Tibial artery (tissue), 4 donors: ENCODE measurements at places on chromosomes 3 and 15.

DNA sequence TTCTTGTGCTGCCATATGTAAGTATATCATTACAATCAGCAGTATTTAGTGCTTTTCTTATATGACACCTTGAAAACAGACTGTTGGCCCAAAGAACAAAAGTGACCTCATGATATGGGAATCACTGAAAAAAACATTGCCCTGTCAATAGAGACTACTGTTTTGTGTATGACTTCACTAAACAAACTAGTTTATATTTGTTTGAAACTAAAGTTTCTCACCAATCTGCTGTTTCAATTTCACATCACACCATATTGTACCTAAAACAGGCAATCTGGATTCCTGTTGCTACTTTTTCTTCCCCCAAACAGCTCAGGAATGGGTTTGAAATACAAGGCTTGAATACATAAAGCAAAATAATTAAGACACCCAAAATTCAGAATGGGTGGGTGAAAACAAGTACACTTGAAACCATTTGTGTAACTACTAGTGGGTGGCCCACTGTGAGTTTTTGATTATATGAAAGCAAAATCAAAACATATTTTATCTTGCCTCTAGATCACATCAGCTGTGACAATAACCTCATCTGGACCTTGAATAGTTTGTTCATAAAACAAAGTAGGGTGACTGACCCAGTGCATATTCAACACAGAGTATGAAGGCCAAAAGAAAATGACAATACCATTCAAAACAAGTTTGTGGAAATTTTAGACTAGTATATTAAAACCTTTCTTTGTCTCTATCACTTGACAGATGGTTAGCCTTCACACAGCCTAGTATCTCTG is 5.9 kb downstream of the ZBTB20 start:
- no peak for DNase-seq

GRCh38 chr15:44296625-44297524 is 8.4 kb downstream of the GOLM2 start:
- no peak for DNase-seq

DNA sequence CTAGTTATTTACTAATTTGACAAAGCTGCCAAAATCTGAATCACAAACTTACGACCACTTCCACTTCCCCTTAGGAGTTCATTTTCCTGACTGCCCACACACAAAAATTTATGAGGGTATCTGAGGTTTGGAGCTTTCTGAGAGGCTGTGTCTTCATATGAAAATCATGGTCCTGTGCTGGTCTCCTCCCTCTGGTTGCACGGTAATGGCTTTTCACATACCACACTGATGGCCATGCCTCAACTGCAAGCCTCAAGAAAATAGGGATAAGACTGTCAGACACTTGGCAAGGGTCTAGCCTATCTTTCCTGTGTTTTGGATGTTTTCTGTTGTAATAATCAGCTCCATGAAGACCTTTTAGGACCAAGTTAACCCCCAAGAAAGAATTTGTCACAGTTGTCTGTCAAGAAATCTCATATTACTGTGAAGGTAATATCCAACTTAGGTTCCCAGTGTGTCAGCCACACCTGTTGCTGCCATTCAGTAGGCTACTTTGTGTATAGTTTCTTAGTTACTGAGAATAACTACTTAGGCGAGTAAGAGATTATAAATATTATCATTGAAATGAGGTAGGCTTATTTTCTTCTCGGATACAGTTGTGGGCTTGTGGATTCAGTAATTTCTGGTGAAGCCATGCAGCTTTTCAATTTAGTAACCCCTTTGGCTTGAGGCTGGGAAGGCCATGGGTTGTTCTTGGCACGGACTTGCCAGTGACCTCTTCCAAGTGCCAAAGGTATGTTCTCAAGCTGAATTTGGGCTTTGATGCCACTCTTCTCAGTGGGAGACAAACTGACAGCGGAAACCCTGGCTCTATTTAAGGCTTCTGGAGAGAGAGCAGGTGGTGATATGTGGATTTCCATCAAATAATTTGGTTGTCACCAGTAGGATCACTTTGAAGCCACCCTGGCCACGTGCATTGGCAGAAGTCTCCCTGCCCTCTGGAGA is 101.1 kb downstream of the RYR3 start:
- DNase-seq = no peak

- peak; percentile 93 for DNase-seq
These were observed 16.3 kb downstream of the RGMA start for GRCh38 chr15:93072411-93073394.

GRCh38 chr3:14146381-14147065 is 21.7 kb downstream of the TMEM43 start:
- DNase-seq = no peak

DNA sequence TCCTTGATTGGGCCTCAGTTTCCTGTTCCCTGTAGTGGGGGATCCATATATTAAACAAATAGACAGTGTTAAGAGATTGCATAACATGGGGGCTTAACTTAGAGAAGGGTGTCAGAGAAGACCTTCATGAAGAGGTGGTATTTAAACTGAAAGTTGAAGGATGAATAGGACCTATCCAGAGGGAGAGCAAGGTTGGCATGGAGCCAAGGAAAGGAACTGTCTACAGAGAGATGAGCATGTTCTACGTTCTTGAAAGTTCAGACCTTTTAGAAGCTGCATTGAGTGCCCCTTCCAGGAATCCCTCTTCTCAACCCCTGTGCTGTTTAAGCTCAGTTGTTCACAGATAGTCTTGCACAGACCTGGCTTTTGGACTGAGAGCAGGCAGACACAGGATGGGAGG is 2.4 kb downstream of the HTD2 start:
- no peak for DNase-seq

DNA sequence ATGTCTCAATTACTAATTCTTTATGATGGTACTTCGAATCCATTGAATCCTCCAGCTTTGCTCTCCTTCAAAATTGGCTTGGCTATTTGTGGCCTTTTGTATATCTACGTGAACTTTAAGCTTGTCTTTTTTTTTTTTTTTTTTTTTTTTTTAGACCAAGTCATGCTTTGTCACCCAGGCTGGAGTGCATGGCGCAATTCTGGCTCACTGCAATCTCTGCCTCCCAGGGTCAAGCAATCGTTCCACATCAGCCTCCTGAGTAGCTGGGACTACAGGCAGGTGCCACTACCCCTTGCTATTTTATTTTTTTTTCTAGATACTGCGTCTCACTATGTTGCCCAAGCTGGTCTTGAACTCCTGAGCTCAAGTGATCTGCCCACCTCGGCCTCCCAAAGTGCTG is 7.7 kb upstream of the DIPK2A start:
- no peak for DNase-seq

DNA sequence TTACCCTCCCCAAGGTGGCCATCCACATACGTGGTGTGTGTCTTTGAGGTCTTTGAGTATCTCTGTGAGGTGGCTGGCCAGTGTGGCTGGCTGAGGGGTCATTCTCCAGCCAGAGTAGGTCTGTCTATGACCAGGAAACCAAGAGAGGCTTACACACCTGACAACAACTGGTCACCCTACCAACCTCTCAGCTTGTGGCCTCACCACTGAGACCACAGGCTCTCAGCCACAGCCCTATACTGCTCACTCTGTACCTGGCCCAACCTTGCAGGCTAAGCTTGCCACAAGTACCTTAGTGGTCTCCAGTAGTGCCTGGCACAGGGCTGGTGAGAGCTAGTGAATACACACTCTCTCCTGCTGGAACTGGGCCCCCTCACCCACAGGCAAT is 5.1 kb downstream of the HEMK1 start:
- no peak for DNase-seq
